Tibial nerve (tissue), 4 donors: ENCODE measurements at places on chromosomes 6 and 20. TPM values are rescaled to one million over a fixed set of nuclear protein-coding genes. Genes with fewer than 3 reads are reported as not detected.

DNA sequence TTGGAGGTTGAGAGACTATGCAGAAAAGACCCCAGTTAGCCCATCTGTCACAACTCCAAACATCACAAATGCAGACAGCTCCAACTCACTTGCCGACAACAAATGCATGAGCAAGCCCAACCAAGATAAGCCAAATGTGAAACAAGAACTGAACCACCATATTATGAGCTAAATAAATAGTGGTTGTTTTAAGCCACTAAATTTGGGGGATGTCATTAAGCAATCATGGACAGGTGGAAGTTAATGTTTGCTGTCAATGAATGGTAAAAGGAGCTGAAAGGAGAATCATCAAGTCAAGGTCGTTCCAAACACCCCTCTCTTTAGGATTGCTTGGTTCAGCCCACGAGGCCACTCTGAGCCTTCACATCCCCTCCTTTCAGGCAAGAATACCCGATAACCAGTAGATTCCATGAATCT, 71.2 kb upstream of the PLCB4 start:
- no peaks in the 10 kb centered on the region for H3K4me1 ChIP-seq
- no peak overlapping the region for H3K27ac ChIP-seq
- no peaks in the 10 kb centered on the region for H3K27me3 ChIP-seq

DNA sequence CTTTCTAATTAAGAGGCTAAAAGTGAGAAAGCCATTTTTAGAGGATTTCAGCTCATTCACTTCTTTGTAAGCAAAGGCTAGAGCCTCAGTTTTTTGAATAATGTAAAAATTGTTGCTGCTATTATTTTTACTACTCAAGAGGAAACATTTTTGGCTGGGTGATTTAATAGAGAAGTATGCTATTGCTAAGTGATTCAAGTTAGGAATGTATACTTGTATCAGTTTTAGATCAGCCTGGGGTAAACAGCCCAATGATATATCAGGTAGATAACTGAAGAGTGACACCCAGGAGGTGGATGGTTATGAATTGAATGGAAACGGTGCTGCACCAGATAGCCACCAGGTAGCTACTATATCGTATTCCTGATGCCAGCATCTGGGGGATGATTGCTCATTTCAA, 9.2 kb downstream of the QKI start:
- no peaks in the 10 kb centered on the region for H3K36me3 ChIP-seq
- H3K4me3 ChIP-seq = no peak overlapping the region
- H3K27me3 ChIP-seq = no peaks in the 10 kb centered on the region
- no peak for DNase-seq
- peak overlapping the region; percentile 100 for H3K27ac ChIP-seq

The DSN1 gene
- total RNA-seq = 10.3 TPM

- no peaks in the 10 kb centered on the region for H3K4me1 ChIP-seq
- H3K4me3 ChIP-seq = no peak overlapping the region
- H3K27me3 ChIP-seq = no peaks in the 10 kb centered on the region
- no peak overlapping the region for H3K27ac ChIP-seq
- no peak for DNase-seq
These were observed 38.8 kb downstream of the EZR start for GRCh38 chr6:158780246-158780884.

DNA sequence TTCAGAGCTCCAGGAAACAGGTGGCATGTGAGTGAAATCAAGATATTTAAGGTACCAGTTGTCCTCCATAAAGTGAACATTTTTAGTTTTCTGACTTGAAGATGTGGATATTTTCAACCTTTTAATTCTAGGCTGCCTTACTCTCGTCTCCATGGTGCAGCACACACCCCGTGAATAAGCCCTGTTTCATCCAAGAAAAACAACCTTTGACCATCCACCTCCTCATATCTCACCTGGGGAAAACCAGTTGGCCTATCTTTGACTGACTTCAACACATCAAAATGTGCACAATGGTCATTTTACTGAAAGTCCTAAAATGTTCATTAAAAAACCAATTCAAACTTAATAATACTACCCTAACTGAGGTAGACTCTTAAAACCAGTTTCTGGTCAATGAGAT, 73.8 kb upstream of the CD2AP start:
- H3K27ac ChIP-seq = no peak overlapping the region
- H3K27me3 ChIP-seq = no peaks in the 10 kb centered on the region
- H3K4me3 ChIP-seq = no peak overlapping the region
- DNase-seq = no peak

The SYNE1 gene
- 132 TPM for total RNA-seq

- H3K36me3 ChIP-seq = no peaks in the 10 kb centered on the region
- no peaks in the 10 kb centered on the region for H3K27me3 ChIP-seq
- H3K4me1 ChIP-seq = no peaks in the 10 kb centered on the region
- H3K27ac ChIP-seq = no peak overlapping the region
- H3K4me3 ChIP-seq = no peak overlapping the region
- DNase-seq = no peak
These were observed 140.4 kb downstream of the F13A1 start for GRCh38 chr6:6179858-6180623.

DNA sequence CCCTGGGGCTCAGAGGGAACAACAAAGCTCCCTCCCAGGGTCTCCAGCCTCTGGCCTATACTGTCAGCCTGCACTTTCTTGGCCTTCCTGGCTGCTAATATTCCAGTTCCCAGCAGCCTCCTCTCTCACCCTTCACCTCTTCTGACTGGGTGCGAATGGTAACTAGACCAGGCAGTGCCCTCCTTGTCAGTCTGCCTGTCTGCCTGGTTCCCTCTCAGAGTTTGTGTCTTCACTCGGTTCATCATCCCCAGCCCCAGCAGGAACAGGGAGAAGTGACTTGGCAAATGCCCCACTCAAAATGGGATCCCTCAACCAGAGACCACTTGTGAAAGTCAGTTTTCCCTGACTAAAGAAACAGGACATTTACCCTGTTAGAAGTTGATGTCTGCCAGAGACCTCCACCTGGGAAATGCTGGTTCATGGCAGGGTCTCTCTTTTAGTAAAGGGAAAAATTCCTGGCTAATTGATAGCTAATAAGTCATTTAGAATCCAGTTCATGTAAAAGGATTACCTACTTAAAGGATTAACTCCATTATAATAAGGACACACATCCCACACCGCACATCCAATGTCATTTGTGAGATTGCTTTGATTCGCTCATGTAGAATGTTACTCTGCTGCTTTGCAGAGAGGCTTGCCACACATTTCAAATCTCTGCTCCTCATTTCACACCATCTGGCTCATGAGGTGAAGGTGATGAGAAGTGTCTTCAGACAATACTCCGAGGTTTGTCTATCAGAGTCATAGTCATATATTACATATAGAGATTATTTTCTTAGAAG, 18.6 kb upstream of the MICB start:
- no peak overlapping the region for H3K27ac ChIP-seq
- DNase-seq = no peak
- no peaks in the 10 kb centered on the region for H3K27me3 ChIP-seq
- H3K4me3 ChIP-seq = no peak overlapping the region
- no peaks in the 10 kb centered on the region for H3K4me1 ChIP-seq
- H3K36me3 ChIP-seq = no peaks in the 10 kb centered on the region

The MLN gene
- not detected for total RNA-seq

The MACROD2 gene
- 8.5 TPM for total RNA-seq

The C20orf204 gene
- 6.3 TPM for total RNA-seq

The SLC17A2 gene
- not detected for total RNA-seq

GRCh38 chr6:145609521-145609920, 125.8 kb downstream of the EPM2A start:
- H3K36me3 ChIP-seq = no peaks in the 10 kb centered on the region
- H3K4me1 ChIP-seq = no peaks in the 10 kb centered on the region
- no peak for DNase-seq
- H3K27me3 ChIP-seq = no peaks in the 10 kb centered on the region
